M059J (cell line): ENCODE measurements at places on chromosomes 4 and X. TPM values are rescaled to one million over a fixed set of nuclear protein-coding genes. Genes with fewer than 3 reads are reported as not detected.

The PAGE5 gene
- 0.49 TPM in 1 of 2 replicates, not detected in the other for total RNA-seq

DNA sequence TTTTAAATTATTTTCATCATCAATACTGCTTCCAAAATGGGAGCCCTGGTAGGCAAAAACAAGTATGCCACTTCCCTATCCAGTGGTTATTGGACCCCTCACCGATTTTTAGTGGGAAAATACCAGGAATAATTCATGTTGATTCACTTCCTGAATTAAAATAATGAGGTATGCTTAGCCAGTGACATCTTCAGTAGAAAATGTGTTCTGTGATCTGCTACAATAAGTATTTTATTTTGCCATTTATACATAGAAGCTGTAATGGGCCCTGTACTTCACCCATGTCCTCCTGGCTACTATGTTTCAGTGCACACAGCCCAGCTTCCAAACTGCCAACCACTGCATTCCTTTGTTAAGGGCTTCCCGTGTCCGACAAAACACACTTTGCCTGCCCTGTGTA is 41.0 kb upstream of the KLHL34 start:
- no peak for DNase-seq

DNA sequence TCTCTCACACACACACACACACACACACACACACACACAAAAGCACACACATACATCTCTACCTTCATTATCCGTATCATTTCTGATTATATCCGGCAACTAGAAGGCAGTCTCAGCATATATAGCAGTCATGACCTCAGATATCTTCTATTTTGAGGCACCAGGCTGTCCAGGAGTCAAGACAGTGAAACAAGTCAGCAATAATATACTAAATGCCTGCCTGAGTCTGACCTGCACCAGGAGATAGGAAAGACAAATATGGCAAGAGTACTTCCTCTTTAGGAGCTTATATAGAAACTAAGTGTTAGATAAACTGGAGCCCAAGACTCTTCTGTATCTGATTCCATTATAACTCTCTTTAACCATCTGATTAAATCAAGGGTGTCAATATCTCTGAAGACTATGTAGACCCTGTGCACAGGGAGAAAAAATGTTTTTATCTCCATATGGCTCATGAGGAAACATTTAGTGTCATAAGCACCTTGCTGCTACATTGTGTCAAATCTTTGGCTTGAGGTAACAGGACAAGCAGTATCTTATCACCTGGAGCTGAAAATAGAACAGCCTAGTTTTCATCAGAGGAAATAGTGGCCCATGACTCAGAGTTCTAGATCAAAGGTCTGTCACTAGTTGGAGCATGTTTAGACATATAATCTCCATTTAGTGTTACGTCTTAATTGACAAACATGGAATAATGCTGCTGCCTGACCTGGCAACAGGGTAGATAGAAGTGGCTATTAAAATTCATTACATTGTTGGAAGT is 27.0 kb upstream of the FAM47B start:
- DNase-seq, result peak; percentile 7

GRCh38 chrX:23478056-23478455 is 143.4 kb downstream of the PTCHD1 start:
- peak; percentile 51 for DNase-seq

- DNase-seq, result no peak
Measured at GRCh38 chrX:154530286-154530685, 14.3 kb upstream of the FAM3A start.

GRCh38 chr4:168527560-168527959 is 30.7 kb downstream of the PALLD start:
- DNase-seq, result no peak

GRCh38 chrX:22202251-22202650 is 70.5 kb upstream of the CBLL2 start:
- DNase-seq, result no peak

DNA sequence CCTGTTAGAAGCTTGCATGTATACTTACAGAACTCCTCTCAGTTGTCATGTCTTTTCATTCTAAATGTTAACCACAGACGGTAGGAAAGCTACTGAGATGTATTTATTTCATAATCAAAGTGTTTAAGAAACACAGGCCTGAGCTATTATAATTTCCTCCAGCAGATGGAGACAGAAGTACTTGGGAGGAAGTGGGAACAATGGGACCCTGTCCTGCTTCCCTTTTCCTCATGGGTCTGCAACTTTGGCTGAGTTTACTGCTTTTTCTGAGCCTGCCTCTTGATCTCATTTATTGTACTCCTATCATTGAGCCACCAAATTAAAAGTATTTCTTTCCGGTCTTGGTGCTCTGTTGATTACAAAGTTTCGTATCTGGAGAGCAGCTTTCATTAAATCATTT is 67.7 kb upstream of the SPANXN2 start:
- no peak for DNase-seq
